ENCODE measurements at places on chromosomes 2 and 18.

- DNase-seq, result peak; percentile 18
Observed at GRCh38 chr2:148533685-148534084, 110.9 kb upstream of the EPC2 start.

DNA sequence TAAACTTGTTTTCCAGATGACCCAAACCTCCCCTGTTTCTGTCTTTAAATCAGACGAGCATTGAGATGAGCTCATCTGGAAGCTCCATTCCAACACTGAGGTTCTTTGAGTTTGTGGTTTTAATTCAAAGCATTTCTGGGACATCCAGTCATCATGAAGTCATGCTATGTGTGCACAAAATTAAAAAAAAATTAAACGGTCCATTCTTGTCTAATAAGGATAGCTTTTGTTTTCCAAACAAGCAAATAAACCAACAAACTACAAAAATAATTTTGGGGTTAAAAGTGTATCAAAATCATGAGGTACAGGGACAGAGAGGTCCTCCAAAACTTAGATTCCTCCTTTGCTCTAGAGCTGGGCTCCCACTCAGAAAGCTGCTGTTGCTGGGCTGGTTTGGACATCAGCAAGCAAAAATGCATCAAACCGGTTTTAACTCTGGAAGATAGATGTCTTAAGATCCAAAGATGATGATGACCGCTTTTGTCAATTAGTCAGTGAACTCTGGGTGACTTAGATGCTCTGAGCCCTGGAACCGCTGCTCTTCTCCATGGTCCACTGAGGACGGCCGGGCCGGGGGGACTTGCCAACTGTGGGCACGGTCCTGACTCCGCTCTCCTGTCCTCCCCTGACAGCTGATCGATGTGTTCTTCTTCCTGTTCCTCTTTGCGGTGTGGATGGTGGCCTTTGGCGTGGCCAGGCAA is 65.4 kb downstream of the TRPM8 start:
- no peak for DNase-seq

DNA sequence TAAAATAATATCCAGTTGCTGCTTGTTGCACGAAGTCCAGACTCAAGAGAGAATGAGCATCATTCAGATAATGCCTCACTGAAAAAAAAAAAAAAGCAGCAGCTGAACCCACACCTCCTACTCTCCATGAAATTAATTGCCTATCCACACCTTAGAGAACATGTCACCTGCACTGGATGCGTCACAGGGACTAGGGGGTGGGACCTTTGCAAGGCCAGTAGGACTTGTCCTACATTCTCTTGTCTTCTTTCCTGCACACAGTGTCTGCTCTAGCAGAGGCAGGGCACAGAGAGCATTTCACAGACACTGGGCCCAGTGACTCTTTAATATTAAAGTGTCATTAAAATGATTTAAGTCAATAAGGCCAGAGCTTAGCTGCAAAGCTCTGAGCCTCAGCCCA is at the start of gene ABCA12:
ABCA12 (minus strand) TSS at position 148 of the 400 bp plus-strand sequence. CDS start 418 bp downstream, outside the sequence.
- DNase-seq, result no peak

- no peak for DNase-seq
Observed at GRCh38 chr2:224976629-224977525, 65.4 kb downstream of the DOCK10 start.

GRCh38 chr2:240052524-240052923 is 797 bp downstream of the OR6B3 start:
- DNase-seq, result no peak

GRCh38 chr2:23008440-23008839 is 376.5 kb upstream of the KLHL29 start:
- DNase-seq, result no peak

GRCh38 chr2:111664275-111664850 is 219.6 kb downstream of the ANAPC1 start:
- peak; percentile 6 for DNase-seq

GRCh38 chr2:55805686-55806085 is 112.0 kb upstream of the PNPT1 start:
- no peak for DNase-seq

DNA sequence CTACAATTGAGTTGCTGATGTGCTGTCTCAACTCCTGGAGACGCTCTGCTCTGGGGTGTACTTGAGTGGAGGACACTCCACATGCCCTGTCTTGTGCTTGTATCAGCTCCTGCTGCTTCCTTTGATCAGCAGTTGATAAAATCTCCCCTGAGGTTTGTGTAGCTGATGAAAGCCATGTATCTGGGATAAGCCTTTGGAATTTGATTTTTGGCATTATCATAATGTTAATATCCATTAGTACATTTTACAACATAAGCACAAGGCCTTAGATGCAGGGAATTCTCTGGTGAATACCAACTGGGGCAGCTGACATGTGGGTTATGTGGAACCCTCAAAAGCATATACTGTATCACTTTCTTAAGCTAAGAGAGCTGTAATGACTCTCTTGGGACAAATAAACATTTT is 222.7 kb upstream of the ITGA4 start:
- no peak for DNase-seq

- no peak for DNase-seq
Observed at GRCh38 chr2:86186431-86186830, 8.8 kb downstream of the IMMT start.

DNA sequence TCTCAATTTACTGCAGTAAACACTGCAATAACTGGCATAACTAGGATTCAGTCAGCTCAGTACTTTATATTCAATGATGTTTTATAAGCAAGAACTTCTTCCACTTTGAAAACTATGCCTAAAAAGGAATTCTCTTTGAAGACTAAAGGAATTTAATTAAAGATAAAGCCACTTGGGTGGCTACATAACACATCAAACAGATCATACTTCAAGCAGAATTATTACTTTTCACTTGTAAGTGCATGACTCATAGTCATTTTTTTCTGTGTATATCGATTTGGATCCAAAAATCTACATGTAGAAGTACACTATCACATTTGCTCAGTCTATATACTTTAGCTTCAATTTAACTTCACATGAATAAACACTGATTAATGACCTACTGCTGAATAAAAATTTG is 4.0 kb downstream of the KANSL1L start:
- DNase-seq, result no peak

DNA sequence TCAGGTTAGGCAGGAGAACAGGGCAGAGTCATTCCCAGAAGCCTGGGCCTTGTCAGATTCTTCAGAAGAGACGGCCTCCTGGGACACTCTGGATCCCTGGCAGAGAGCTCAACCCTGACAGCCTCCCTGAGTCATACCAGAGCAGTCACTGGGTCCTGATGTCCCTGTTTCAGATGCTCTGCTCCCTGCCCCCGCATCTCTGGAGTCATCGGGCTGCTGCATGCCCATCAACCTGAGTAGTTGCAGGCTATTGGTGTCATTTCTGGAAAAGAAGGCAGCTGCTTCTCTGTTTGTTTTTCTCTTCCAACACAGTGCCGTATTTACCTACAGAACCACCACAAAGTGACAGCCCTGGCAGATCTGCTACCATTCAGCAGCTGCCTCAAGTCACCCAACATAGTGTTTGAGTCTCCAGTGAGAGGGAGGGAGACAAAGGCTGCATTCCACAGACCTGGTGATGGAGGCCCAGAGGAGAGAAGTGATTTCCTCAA is 145.1 kb downstream of the B3GNT2 start:
- peak; percentile 64 for DNase-seq

DNA sequence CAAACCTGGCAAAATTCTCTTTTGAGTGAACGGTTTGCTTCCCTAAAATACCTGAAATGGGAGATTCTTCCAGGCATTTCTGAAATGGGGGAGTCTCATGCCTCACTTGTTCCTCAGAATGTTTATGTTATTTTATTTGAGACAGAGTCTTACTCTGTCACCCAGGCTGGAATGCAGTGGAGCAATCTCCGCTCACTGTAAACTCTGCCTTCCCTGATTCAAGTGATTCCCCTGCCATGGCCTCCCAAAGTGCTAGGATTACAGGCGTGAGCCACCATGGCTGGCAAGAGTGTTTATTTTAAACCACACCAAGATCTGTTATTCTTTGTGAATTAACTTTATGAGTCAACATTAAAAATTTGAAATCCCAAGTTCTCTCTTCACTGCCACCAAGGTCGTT is 6.4 kb upstream of the FHL2 start:
- no peak for DNase-seq

DNA sequence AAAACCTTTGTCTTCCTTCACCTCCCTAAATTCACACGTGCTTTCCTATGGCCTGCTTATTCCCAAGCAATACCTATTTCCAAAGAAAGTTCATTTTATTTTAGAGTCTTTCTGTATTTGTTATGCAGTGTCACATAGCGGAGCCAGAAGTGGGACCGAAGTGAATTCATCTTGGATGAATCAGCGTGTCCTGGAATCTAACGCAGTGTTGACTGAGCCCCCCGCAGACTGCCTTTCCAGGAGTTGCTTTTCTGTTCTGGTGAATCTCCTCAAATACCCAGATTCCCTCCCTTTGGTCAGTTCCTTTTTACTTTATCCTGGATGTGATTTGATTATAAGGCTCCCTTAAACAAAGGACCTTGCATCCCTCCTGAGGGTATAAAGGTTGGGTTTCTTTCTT is 10.8 kb downstream of the ALPP start:
- DNase-seq, result no peak

GRCh38 chr2:159124441-159124911 is 156.0 kb downstream of the TANC1 start:
- no peak for DNase-seq

- peak; percentile 34 for DNase-seq
Observed at GRCh38 chr2:120319686-120320317, 26.1 kb upstream of the INHBB start.

DNA sequence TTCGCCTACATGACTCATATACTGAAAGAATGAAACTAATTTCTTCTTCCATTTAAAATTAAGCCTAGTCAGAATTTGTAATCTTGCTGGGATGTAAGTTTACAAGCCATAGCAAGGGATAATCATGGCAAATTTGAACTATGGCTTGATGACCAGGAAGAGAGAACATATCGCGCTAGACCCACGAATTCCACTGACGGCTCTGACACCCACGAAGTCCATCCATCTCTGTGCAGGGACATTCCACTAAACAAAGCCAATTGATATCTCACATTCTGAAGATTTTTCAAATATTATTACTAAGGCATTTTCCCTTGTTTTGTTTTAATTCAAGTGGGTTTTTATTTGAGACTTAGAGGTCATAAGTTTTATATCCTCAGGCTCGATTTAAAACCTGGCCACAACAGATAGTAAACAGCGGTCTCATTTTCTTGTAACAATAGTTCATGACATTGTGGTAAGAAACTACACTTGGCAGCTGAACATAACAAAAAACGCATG is 113.0 kb downstream of the QPCT start:
- no peak for DNase-seq

DNA sequence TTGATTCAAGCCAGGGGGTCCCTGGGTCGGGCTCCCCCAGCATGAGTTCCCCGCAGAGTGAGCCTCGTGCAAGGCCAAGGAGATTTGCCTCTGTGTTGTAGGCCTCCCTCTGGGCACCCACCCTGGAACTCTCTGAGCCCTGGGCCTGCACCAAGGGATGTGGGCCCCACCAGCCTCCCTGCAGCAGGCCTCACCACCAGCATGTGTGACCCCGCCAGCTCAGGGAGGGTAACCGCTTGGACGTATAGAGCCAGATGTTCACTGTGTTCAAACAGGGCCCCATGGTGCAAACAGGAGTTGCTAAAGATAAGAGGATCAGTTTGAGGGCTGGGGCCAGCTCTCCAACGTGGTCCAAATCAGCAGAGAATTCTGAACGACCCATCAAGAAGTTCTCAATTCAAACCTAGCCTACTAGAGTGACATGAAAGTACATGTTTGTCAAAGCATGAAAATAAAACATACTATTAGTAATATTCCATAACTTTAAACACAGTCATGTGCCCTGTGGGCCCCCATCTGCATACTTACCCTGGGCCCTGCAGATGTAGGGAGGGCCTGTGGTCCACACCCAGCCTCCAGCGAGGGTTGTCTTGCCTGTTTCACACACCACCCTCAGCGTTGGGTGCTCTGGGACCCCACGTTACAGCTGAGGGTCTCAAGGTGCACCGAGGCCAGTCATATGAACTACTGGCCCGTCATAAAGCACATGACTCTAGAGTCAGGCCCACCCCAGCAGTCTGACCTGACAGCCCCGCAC is 5.5 kb upstream of the TUBB6 start:
- no peak for DNase-seq

DNA sequence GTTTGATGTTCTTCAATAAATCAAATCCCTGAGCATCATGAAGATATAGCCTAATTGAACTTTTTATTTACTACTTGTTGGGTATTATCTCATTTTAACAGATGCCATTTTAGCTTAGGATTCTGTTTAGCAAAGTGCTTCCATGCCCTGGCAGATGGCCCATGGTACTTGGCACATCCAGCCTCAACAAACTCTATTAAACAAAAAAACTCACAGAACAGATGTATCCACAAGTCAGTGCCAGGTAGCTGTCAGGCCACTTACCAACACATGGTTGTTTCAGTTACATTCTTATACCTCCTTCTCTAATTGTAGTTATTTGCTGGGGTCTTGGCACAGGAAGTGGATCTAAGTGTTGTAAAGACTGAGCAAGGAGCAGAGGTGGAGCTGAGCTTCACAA is 29.6 kb downstream of the GAD1 start:
- no peak for DNase-seq

DNA sequence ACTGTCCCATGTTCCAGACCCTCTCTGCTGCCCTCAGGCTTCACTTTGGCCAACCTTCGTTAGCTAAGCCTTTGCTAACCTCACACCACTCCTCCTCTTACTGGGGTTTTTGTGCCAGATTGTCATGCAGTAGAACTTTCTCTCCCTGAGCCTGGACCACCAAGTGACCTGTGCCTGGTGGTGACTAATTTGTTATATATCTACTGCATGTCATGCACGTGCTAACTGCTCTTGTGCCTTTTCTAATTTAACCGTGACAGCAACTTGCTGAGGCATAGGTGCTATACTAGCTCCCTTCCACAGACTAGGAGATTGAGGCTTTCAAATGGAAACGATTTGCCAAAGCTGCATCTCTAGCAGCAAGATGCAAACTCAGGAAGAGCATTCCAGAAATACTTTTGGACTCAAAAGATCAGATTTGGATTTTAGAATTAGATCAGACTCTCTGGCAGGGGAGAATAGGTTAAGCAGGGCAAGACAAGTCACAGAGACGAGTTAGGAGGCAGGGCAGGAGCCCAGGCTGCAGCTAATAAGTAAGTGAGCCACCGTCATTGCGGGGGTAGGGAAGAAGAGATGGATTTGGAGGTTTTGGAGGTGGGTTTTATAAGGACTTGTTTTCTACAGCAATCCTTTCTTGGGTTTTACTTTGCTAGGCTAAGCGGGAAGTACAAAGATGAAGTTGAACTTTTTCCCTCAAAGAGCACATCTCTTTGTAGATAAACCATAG is 1.8 kb downstream of the PPP1R7 start:
- no peak for DNase-seq

All from endodermal cell (in vitro differentiated cells).